ENCODE measurements at places on chromosomes 1 and 21.

GRCh38 chr1:230149751-230150584 is 82.9 kb downstream of the GALNT2 start:
- DNase-seq: no peak

GRCh38 chr1:9275161-9275560 is 17.5 kb upstream of the SPSB1 start:
- DNase-seq: no peak

GRCh38 chr1:7177438-7178146 is 392.3 kb downstream of the CAMTA1 start:
- no peak for DNase-seq

DNA sequence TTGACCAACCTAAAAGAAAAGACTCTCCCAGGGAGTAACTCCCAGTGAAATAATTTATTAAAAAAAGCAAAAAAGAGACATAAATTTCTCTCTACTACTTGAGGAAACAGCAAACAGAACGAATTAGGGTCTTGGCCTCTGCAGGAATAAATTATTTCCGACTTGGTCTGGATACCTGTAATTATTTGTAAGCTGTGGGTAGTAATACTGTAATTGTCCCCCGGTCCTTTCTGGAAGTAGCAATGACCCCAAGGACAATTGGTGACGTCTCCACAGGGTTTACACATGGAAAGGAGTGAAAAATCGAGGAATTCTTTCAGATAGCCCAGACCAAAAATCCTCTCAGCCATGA is 3.7 kb upstream of the SIM2 start:
- no peak for DNase-seq

GRCh38 chr1:73065339-73066041 is 783.2 kb upstream of the NEGR1 start:
- peak; percentile 1 for DNase-seq

DNA sequence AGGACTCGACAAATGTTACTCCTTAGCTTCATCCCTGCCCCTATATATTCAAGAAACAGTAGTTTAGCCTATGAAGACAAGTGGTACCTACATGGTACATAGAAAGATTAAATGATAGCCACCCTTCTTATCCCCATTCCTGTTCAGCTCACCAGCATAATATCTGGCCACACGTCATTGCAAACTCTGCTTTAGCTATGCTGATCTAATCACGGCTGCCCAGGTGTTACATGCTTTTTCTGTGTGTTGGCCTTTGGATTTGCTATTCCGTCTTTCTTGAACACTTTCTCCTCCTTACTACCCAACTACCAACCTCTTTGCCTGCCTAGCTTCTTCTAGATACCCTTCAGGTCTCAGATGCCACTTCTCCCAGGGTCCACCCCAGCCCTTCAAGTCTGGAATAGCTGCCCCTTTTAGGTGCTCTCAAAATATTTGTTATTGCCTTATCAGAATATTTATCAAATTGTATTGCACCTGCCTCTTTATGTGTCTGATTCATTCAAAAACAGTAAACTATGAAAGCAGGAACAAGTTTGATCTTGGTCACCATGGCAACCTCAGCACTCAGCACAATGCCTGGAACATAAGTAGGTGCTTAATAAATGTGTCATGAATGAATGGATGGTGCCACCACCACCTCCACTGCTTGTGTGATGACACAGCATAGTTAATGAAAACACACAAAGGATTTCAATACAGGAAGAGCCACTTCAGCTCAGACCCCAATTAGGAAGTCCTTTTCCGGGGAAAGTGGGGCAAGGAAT is 11.4 kb upstream of the DNASE2B start:
- no peak for DNase-seq

DNA sequence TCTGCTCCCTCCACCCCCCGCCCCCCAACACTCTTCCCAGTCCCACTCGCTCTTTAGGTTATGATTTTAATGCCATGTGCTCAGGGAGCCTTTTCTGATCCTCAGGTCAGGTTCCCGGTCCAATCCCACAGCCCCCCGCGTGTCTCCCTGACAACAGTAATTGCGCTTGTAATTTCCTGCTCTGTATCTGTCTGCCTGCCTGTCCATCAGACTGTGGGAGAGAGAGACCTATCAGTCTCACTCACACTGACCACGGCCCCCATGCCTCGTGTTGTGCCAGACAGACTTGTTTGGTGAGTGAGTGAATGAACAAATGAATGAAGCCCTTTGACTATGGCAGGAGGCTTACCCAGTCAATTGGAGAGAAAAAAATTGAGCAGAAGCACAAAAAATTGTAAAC is 50.8 kb upstream of the ECE1 start:
- no peak for DNase-seq

GRCh38 chr1:177490036-177490639 is 319.4 kb downstream of the BRINP2 start:
- DNase-seq: no peak

DNA sequence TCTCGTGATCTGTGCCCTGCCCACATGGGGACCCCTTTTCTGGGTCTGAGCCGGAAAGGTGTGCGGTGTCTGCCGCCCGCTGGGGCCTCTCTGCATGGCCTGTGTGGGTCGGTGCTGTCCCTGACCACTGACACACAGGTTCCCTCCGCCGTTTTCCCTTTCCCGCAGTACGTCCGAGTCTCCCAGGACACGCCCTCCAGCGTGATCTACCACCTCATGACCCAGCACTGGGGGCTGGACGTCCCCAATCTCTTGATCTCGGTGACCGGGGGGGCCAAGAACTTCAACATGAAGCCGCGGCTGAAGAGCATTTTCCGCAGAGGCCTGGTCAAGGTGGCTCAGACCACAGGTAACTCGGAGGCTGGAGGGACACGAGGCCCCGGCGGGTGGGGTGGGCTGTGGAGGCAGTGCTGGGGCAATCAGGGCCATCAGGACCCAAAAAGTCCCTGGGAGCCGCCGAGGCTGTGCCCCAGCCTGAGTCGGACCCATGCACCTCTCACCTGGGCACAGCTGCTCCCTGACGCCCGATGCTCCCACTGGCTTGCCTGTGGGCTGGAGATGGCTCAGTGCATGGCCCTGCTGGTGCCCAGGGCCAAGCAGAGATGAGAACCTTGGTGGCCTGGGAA is 13.3 kb downstream of the TRPM2 start:
- DNase-seq: no peak

DNA sequence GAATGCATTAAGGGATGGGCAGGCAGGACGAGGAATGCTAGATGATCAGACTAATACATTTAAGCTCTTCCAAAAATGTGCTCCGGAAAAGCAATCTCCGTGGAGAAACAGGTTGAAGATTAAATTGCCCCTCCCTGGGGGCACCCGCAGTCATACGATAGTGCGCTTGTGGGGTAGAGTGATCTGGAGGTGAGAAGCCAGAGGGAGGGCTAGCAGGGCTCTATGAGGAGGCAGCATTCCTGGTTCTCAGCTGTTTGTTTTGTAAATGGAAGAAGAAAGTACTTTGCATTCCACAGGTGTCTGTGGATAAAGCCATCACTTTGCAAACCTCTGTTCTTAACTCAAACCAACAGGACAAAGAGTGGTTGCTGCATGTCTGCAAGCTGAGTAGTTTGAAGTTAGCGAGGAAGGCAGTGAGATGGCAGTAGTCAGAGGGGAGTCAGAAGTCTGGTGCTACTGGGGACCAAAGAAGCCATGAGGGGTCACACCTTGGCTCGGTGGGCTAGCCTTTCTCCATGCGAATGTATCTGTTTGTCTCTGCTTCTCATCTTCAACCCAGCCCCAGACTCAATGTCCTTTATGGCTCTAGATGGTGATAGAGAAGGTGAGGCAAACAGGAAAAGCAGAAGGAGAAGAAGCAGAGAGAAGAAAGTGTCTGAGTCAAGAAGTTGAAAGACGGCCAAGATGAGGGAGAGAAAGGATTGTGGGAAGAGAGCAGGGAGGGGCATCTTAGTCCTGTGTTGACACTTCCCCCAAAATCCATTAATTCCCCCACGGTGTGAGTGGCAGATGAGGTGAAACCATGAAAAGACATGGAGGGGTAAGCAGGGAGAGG is 65.2 kb upstream of the GJA8 start:
- DNase-seq: no peak

DNA sequence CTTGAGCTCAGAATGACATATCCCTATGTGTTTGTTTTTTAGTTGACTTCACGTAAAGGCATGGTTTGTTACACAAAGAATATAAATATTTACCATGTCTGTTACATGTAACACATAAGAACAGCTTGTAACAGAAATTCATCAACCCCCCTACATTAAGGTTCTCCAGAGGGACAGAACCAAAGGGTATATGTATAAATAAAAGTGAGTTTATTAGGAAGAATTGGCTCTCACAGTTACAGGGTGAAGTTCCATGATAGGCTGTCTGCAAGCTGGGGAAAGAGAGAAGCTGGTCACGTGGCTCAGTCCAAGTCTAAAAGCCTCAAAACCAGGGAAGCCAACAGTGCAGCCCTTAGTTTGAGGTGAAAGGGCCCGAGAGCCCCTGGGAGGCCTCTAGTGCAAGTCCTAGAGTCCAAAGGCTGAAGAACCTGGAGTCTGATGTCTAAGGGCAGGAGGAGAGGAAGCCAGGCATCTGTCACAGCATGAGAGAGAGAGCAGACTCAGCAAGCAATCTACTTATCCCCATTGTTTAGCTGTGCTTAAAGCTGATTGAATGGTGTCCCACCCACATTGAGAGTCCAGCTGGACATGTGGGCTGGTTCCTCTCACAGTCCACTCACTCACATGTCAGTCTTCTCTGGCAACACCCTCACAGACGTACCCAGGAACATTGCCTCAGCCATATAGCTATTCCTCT is 15.8 kb downstream of the THRAP3 start:
- no peak for DNase-seq

GRCh38 chr1:54460861-54461387 is 54.7 kb upstream of the SSBP3 start:
- no peak for DNase-seq

DNA sequence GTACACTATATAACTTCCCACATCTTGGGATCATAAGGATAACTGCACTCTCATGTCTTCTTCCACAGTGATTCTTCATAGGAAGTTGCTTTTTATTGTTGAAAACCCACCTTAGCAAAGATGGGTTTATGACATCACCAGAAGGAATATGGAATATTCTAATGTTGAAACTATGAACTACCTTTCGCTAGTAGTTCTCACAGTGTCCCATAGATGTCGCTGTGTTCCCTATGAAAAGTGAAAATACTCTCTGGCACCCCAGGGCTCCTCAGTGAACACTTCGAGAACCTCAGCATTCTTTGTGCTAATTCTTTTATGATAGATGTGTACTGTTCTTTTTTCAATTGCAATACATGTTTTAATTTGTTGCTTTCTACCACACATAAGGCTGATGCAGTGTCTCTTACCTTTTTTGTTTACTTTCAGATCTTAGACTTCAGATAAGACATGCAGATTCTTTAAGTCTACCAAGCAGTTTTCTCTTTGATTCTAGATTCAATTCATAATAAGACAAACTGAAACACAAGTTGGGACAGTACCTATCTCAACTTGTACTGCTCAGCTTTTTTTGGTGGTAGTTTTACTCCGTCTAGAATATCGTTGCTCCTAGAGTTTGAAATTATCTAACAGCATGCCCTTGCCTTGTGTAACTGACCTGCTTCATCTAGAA is 90.8 kb downstream of the GTF2B start:
- no peak for DNase-seq

GRCh38 chr1:224632921-224633321 is 16.8 kb downstream of the CNIH3 start:
- no peak for DNase-seq

- DNase-seq: no peak
These were observed 42.2 kb downstream of the CLDN14 start for GRCh38 chr21:36437745-36438128.

DNA sequence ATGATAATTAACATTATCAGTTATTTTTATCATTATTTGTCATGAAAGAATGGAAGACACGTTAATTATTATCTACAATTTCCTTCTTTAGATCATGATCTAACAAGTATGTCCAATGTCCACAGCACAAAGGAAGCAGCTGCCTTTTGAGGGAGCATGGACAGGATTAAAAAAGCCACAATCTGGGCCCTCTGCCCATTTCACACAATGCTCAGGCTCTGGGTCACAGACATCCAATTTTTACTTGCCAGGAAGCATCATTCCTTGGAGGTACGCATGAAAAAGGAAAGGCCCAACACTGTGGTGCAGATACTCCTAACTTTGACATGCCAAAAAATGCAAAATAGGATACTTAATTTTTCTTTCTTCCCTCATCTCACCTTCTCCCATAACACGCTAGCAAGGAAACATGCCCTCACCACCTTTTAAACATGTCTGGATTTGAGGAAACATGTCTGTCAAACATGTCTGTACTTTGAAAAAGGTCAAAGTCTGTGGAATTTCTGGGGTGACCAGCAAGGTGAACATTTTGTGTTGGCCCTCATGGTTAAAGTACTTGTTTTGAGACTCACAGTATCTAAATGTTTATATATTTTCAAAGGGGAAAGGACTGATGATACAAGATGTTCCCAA is 40.0 kb downstream of the GADD45A start:
- no peak for DNase-seq

DNA sequence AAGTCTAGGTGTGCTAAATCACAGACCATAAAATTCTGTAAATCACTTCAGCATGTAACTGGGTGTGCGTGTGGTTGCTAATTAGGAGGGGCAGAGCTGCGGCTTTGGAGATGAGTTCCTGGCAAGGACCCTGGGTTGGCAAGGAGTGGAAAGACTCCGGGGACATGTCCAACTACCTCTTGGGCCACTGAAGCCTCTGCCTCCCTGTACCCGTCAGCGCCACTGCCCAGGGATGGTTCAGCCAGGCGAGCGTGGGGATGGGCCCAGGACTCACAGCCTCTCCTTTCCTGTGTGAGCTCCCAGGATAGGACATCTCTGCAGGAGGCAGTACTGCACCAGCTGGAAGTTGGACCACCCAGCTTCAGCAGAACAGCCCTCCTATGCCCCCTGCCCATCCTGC is 386.4 kb upstream of the VAMP3 start:
- DNase-seq: no peak

GRCh38 chr1:32612189-32612881 is 38.0 kb downstream of the ZBTB8OS start:
- peak; percentile 92 for DNase-seq

DNA sequence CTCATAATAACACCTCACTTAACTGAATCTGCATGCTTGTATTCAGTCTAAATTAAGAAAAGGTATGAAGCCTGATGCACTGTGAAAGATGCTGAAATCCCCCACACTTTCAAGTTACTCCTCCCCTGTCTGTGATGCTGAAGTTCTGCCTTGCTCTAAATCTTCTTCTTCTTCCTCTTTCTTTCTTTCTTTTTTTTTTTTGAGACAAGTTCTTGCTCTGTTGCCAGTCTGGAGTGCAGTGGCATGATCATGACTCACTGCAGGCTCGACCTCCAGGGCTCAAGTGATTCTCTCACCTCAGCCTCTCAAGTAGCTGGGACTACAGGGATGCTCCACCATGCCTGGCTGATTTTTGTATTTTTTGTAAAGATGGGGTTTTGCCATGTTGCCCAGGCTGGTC is 231.0 kb upstream of the B3GALT2 start:
- DNase-seq: no peak

DNA sequence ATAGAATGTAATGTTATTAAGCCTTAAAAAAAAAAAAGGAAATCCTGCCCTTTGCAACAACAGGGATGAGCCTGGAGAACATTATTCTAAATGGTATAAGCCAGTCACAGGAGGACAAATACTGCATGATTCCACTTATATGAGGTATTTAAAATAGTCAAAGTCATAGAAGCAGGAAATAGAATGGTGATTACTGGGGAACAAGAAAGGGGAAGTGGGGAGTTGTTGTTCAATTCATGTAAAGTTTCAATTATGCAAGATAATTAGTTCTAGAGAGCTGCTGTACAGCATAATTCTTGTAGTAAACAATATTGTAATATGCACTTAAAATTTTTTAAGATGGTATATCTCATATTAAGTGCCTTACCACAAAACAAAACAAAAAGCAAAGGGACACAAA is 13.2 kb downstream of the FCER1A start:
- DNase-seq: no peak

Data from NCI-H2171 (cell line).